ENCODE measurements at places on chromosomes 13 and 19.
A peak's percentile ranks its signal among the peaks of the same experiment; 100 is the strongest.

DNA sequence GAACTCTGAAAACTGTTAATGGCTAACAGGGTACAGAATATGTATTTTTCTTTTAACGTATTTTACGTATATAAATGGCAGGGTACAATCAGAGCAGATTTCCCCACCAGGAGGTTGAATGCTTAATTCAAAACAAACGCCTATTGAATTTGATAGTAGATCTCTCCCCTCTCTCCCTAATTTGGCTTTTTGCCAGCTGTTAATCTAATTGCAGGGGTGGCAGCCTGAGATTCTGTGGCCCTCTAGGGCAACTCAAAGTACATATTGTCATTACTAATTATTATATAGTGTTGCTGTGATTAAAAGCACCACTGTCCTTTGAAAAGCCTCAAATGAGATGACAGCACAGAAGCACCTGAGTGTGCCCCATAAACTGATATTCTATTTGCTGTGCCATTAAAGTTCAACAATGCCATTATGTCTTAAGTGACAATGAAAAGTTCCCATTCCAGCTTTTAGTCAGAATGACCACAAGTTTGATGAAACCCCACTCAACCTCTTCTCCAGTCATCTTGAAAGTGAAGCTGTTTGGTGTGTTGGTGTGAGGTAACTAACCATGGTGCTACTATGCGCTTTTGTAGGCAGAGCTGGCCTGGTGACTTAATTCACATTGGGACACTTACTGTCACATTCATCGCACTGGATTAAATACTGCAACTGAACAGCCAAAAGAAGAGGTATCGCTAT lies 351.4 kb downstream of the KCNRG start:
- no peaks in the 10 kb centered on the region for H3K36me3 ChIP-seq
- no peak for DNase-seq
- peaks cover 18% of the 10 kb centered on the region for H3K4me1 ChIP-seq
- no peaks in the 10 kb centered on the region for H3K27me3 ChIP-seq
- no peak overlapping the region for H3K4me3 ChIP-seq
- H3K27ac ChIP-seq, result no peak overlapping the region

GRCh38 chr13:64849196-64849595 lies 2380.9 kb downstream of the PCDH9 start:
- DNase-seq, result no peak
- H3K36me3 ChIP-seq, result no peaks in the 10 kb centered on the region
- H3K4me3 ChIP-seq, result no peak overlapping the region
- no peaks in the 10 kb centered on the region for H3K4me1 ChIP-seq
- H3K27ac ChIP-seq, result no peak overlapping the region

DNA sequence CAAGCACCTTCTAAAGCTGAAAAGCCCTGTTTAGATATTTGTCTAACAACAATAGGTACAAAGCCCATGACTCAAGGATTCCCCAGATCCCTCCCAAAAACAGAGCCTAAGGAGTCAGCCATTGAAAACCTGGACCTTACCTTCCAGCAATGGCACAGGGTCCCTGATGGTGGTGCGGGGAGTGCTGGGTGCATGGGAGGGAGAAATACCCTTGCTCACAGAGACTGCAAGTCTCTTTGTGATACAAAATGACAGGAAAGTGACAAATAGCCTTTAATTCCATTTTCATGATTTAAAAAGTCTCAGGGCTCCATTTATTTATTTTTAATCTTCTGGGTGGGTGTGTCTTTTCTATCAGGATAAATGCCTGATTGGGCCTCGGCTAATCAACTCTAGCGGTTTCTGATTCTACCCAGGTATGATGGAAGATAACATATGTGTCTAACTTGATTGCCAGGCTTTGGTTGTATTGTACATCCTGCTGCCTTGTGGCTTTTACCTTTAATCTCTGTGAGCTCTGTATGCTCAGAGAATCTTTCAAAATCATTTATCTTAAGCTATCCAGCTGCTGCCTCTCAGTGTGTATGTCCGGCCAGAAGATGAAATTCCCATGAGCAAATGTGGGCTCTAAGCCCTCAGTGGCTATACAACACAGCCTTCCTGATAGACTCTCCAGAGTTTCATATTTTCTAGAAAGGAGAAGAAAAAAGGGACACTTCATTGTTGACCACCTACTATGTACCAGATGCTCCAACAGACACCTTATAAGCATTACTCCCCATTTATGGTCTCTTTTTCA lies 54.6 kb upstream of the FAM124A start:
- DNase-seq, result no peak
- no peak overlapping the region for H3K4me3 ChIP-seq
- H3K27ac ChIP-seq, result no peak overlapping the region

GRCh38 chr19:16045893-16046292 lies 30.4 kb upstream of the TPM4 start:
- no peak for DNase-seq
- no peaks in the 10 kb centered on the region for H3K4me1 ChIP-seq
- H3K27me3 ChIP-seq, result peaks cover 28% of the 10 kb centered on the region
- H3K27ac ChIP-seq, result no peak overlapping the region
- no peak overlapping the region for H3K4me3 ChIP-seq

GRCh38 chr19:17447704-17448130 lies 751 bp downstream of the TMEM221 start:
- H3K36me3 ChIP-seq, result no peaks in the 10 kb centered on the region
- no peaks in the 10 kb centered on the region for H3K4me1 ChIP-seq
- H3K27ac ChIP-seq, result no peak overlapping the region
- peak overlapping the region; percentile 62 for H3K4me3 ChIP-seq
- no peak for DNase-seq

GRCh38 chr13:83057119-83057518 lies 825.2 kb downstream of the SLITRK1 start:
- H3K4me3 ChIP-seq, result no peak overlapping the region
- H3K27ac ChIP-seq, result no peak overlapping the region
- no peaks in the 10 kb centered on the region for H3K4me1 ChIP-seq
- no peaks in the 10 kb centered on the region for H3K36me3 ChIP-seq
- no peaks in the 10 kb centered on the region for H3K27me3 ChIP-seq

- H3K4me3 ChIP-seq, result no peak overlapping the region
- peaks cover 2% of the 10 kb centered on the region for H3K36me3 ChIP-seq
- H3K27me3 ChIP-seq, result no peaks in the 10 kb centered on the region
- peaks cover 2% of the 10 kb centered on the region for H3K4me1 ChIP-seq
These were observed 17.9 kb upstream of the EPHX3 start for GRCh38 chr19:15249972-15250639.

DNA sequence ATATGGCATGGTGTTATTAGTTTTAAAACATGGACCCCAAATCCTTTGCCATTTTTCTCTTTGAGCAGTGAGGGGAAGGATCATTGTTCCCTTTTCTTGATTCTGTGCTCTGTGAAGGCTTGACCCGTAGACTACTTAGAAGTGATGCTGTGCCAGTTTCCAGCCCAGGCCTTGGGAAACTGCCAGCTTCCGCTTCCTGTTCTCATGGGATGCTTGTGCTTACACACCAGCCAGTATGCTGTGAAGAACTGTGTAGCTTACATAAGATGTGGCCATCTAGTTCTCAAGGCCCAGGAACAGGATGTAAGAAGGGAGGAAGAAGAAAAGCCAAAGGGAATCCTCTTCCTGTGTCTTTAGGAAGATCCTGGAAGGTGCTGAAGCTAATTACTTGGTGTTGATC lies 180.9 kb downstream of the PCCA start:
- H3K4me1 ChIP-seq, result peaks cover 3% of the 10 kb centered on the region
- no peaks in the 10 kb centered on the region for H3K27me3 ChIP-seq
- peaks cover 10% of the 10 kb centered on the region for H3K36me3 ChIP-seq
- no peak overlapping the region for H3K4me3 ChIP-seq

- no peaks in the 10 kb centered on the region for H3K27me3 ChIP-seq
- H3K27ac ChIP-seq, result no peak overlapping the region
- no peak overlapping the region for H3K4me3 ChIP-seq
- H3K4me1 ChIP-seq, result no peaks in the 10 kb centered on the region
- DNase-seq, result no peak
- H3K36me3 ChIP-seq, result no peaks in the 10 kb centered on the region
These were observed 270.6 kb downstream of the GPC5 start for GRCh38 chr13:91668866-91669495.

- peaks cover 8% of the 10 kb centered on the region for H3K36me3 ChIP-seq
- no peak overlapping the region for H3K27ac ChIP-seq
- no peak overlapping the region for H3K4me3 ChIP-seq
- no peaks in the 10 kb centered on the region for H3K27me3 ChIP-seq
- peaks cover 6% of the 10 kb centered on the region for H3K4me1 ChIP-seq
These were observed 198.6 kb downstream of the RGCC start for GRCh38 chr13:41655997-41656396.

DNA sequence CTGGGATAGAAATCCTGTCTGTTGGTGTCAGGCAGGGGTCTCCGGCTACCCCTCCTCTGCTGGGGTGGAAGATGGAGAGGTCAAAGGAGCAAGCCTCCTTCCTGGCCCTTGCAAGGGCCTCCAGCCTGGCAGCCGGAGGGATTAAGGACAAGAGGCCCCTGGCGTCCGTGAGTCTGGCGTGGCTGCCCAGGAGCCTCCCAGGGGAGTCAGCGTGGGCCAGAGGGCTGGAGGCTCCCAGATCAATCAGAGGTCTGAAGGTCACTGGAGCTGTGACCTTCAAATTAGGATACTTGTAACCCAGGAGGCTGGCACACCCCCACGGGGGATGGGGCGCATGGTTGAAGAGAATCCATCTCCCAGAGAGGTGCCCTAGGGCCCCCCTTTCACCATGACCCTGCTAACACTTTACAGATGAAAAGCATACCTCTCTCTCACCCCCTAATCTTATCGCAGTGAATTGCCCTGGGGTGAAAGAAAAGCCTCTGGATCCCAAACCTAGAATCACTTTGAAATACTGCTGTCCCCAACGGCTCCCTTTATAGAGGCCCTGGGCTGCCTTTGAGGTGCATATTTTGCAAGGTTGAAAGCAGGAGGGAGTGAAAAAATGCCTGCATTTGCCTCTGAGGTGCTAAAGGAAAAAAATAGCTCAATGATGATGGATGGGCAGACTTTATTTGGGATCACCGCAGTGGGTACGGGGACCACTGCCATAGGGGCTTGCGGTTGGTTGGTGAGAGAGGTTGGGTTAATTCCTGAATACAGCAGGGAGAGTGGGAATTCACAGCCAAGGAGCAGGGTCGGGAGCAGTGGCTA lies 44.9 kb upstream of the PEG3 start:
- H3K4me3 ChIP-seq, result no peak overlapping the region
- H3K27me3 ChIP-seq, result no peaks in the 10 kb centered on the region
- H3K4me1 ChIP-seq, result no peaks in the 10 kb centered on the region
- no peak for DNase-seq

DNA sequence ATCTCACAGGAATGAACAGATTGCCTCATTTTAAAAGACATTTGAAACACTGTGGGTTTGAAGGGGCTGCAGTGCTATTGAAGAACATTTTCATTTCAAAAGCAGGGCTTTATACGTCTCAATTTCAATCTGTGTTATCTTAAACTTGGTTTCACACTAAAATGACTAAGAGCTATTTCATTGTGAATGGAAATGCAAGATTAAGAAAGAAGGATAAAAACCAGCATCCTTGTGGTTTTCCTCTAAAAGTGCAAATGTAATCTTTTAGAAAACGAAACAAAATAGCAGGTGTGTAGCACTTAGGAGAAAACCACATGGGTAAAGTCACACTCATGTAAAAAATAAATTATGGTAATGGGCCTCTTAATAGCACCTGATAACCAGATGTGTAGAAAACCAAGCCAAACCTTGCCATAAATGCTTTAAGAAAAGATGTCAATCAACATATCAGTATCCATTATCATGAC lies 397.7 kb downstream of the GPC6 start:
- H3K4me3 ChIP-seq, result no peak overlapping the region
- no peaks in the 10 kb centered on the region for H3K4me1 ChIP-seq
- DNase-seq, result no peak

Data from progenitor cell of endocrine pancreas (in vitro differentiated cells).